ENCODE measurements at places on chromosomes 12 and 14. TPM values are rescaled to one million over a fixed set of nuclear protein-coding genes. Genes with fewer than 3 reads are reported as not detected.

GRCh38 chr12:31727192-31727591, 1.6 kb downstream of the AMN1 start:
- H3K4me3 ChIP-seq: no peak overlapping the region
- H3K36me3 ChIP-seq: no peaks in the 10 kb centered on the region
- H3K4me1 ChIP-seq: no peaks in the 10 kb centered on the region
- DNase-seq: no peak

DNA sequence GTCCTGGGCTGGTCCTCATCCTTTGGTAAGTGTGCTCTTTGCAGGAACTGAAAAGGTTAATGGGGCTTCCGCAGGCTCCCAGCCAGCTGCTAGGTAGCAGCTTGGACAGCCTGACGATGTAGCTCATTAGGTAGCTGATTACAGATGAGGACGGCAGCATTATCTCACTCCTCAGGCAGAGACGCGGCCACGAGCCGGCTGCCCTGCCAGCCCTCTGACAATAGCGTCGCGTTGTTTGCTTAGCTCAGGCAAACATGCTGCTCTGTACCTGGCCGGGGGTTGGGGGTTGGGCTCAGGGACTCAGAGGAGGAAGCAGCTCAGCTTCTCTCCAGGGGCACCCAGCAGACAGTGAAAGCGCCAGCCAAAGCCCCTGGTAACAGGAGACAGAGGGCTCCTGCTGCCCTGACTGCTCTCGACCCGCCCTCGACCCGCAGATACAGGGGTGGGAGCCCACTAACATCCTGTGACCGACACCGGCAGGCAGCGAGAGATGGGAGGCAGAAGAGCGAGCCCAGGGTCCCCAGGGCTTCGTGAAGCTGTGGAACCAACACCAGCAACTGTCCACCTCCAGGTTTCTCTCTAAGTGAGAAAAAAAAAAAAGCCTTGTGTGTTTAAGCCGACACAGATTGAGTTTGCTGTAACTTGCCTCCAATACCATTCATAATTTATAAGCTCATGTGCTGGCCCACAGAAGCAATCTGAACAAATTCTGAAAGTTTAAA, 53.4 kb upstream of the DLK1 start:
- H3K27me3 ChIP-seq: peaks cover 11% of the 10 kb centered on the region
- H3K27ac ChIP-seq: no peak overlapping the region
- H3K4me3 ChIP-seq: no peak overlapping the region
- peaks cover 6% of the 10 kb centered on the region for H3K4me1 ChIP-seq
- DNase-seq: no peak

- H3K4me3 ChIP-seq: no peak overlapping the region
- H3K27ac ChIP-seq: no peak overlapping the region
- H3K36me3 ChIP-seq: no peaks in the 10 kb centered on the region
- no peaks in the 10 kb centered on the region for H3K4me1 ChIP-seq
- no peaks in the 10 kb centered on the region for H3K27me3 ChIP-seq
- DNase-seq: peak; percentile 24
These were observed 154.2 kb downstream of the PLCZ1 start for GRCh38 chr12:18583655-18584054.

GRCh38 chr12:64679487-64680001, 69.2 kb downstream of the RASSF3 start:
- peaks cover 7% of the 10 kb centered on the region for H3K4me1 ChIP-seq
- H3K4me3 ChIP-seq: no peak overlapping the region
- no peaks in the 10 kb centered on the region for H3K36me3 ChIP-seq

The TXNDC16 gene
- total RNA-seq: 3.0 TPM

GRCh38 chr14:39055786-39056474, 47.1 kb downstream of the SEC23A start:
- no peaks in the 10 kb centered on the region for H3K27me3 ChIP-seq
- no peak overlapping the region for H3K4me3 ChIP-seq
- H3K27ac ChIP-seq: no peak overlapping the region

DNA sequence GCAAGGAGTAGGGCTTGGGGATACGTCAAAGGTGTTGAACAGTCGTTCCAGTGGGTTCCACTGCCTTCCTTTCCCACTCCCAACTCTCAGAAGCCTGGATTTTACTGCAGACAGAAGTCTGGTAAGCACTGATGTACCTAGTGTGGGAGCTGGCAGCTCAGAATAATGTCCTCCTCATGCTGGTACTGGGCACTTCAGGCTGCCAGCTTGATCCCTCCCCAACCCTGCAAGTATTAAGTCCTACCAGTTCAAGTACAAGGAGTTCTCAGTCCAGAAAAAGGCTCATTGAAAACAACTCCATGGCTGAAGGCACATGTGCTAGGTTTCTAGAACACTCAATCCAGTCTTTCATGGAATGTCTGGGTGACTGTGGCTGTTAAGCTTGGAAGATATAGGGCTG, 304.3 kb downstream of the NUAK1 start:
- no peaks in the 10 kb centered on the region for H3K36me3 ChIP-seq
- H3K4me1 ChIP-seq: no peaks in the 10 kb centered on the region
- no peaks in the 10 kb centered on the region for H3K27me3 ChIP-seq
- no peak overlapping the region for H3K27ac ChIP-seq
- DNase-seq: no peak

- H3K4me1 ChIP-seq: no peaks in the 10 kb centered on the region
- H3K27me3 ChIP-seq: no peaks in the 10 kb centered on the region
- DNase-seq: no peak
- no peaks in the 10 kb centered on the region for H3K36me3 ChIP-seq
- no peak overlapping the region for H3K4me3 ChIP-seq
These were observed 30.1 kb downstream of the CLEC1A start for GRCh38 chr12:10068644-10069043.

The MMP17 gene
- total RNA-seq: 10.8 TPM

GRCh38 chr14:23057757-23058653, 685 bp upstream of the CDH24 start:
- H3K27ac ChIP-seq: peak overlapping the region; percentile 45
- H3K36me3 ChIP-seq: peaks cover 25% of the 10 kb centered on the region
- DNase-seq: peak; percentile 73
- peaks cover 24% of the 10 kb centered on the region for H3K4me1 ChIP-seq

The CLEC4C gene
- total RNA-seq: not detected

GRCh38 chr12:123807670-123808069, 45.6 kb downstream of the DNAH10 start:
- no peaks in the 10 kb centered on the region for H3K36me3 ChIP-seq
- DNase-seq: peak; percentile 19
- H3K27ac ChIP-seq: no peak overlapping the region

- peak; percentile 72 for DNase-seq
- H3K4me3 ChIP-seq: no peak overlapping the region
These were observed 20.0 kb upstream of the TCP11L2 start for GRCh38 chr12:106282457-106283097.

The CCT2 gene
- total RNA-seq: 174 TPM

GRCh38 chr14:84006643-84007155, 1523.2 kb upstream of the FLRT2 start:
- no peaks in the 10 kb centered on the region for H3K4me1 ChIP-seq
- H3K27me3 ChIP-seq: no peaks in the 10 kb centered on the region
- no peak for DNase-seq
- no peak overlapping the region for H3K27ac ChIP-seq

DNA sequence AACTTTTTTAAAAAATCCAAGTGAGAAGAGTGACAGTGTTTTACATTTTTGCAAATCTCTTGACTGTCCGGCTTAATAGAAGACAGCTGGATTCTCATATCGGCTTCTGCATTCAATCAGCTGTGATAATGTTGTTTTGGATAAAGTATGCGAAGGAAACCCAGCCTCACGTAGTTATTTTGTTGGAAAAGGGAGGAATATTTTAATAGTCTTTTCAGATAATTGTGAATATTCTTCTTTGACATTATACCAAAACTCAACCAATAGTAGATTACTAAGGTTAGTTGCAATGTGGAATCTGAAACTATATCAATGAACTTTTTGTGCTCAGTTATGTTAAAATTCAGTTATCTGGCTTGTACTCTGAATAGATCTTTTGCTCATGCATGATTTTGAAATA, 276.5 kb downstream of the ZFP36L1 start:
- peaks cover 6% of the 10 kb centered on the region for H3K4me1 ChIP-seq
- H3K27me3 ChIP-seq: no peaks in the 10 kb centered on the region
- H3K4me3 ChIP-seq: no peak overlapping the region
- H3K27ac ChIP-seq: no peak overlapping the region
- H3K36me3 ChIP-seq: no peaks in the 10 kb centered on the region
- no peak for DNase-seq
